Left renal cortex interstitium (tissue), 4 donors: ENCODE measurements at places on chromosomes 11 and 22. TPM values are rescaled to one million over a fixed set of nuclear protein-coding genes. Genes with fewer than 3 reads are reported as not detected.

DNA sequence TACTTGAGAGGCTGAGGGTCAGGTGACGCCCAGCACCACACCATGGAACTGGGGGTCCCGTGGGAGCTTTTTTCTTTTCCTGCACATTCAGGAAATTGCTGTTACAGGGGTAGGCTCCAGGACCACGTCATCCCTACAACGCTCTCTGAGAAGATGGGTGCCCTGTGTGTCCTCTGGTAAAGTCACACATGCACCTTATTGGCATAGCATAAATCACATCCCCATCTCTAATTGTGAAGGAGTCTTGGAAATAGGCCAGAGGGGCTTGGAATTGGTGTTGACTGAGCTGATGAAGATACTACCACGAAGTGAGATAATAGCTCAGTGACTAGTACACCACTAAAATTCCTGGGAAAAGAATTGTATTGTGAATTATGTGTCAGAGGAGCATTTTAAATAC is 57.6 kb downstream of the TNRC6B start:
- no peak for DNase-seq

GRCh38 chr11:133239575-133239974 is 292.7 kb downstream of the OPCML start:
- no peak for DNase-seq

The DGCR6 gene
- polyA plus RNA-seq: 8.5 TPM

DNA sequence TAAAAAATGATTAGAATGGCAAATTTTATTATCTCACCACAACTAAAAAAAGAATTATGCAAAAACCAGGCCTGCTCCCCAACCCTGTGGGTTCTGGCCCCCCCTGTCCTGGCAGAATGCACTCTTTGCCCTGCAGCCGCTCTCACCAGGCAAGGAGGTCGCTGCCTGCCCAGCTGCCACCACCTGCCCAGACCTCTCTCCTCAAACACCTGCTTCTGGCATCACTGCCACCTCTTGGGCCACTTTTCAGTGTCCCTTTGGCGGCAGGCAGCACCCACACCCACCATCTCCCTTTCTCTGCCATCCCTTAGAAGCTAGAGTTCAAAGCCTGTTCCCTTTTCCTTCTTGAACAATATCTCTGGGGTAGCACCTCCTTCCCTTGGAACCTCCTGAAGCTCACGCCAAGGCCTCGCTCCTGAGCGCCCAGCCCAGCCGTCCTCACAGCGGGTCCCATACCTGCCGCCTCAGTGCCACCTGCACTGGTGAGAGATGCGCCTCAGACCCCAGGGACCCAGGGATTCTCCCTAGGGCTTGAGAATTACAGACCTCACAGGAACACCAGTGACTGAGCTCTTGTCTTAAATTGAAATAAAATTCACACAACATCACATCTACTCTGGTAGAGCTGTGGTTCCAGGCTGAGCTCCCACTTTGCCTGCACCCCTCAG is 44.6 kb downstream of the SGSM3 start:
- DNase-seq: no peak

The TEX54 gene
- 0.33 TPM for polyA plus RNA-seq

GRCh38 chr22:32185821-32186220 is 19.1 kb downstream of the RFPL2 start:
- DNase-seq: no peak

The TIMM8B gene
- polyA plus RNA-seq: 65.0 TPM

The DDTL gene
- 13.6 TPM for polyA plus RNA-seq

- DNase-seq: no peak
Observed at GRCh38 chr11:130192845-130193267, 33.3 kb downstream of the ST14 start.

The INS gene
- polyA plus RNA-seq: not detected

DNA sequence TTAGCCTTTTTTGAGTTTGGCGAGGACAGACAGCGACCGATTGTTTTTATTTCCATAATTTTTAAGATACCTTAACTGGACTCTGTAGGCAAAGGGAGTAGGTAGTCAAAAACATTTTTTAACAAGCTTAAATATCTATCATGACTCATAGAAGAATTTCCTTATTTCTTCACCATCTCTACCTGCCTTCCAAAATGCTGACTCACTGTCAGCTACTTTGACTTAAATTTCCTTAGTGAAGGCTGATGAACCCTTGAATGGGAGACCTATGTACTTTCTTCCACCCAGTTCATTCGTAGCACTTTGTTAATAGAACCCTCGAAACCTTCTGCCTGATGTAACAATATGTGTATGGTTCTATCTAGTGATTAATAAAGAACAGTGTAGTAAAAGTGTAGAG is 1.1 kb upstream of the MTMR2 start:
- DNase-seq: no peak

DNA sequence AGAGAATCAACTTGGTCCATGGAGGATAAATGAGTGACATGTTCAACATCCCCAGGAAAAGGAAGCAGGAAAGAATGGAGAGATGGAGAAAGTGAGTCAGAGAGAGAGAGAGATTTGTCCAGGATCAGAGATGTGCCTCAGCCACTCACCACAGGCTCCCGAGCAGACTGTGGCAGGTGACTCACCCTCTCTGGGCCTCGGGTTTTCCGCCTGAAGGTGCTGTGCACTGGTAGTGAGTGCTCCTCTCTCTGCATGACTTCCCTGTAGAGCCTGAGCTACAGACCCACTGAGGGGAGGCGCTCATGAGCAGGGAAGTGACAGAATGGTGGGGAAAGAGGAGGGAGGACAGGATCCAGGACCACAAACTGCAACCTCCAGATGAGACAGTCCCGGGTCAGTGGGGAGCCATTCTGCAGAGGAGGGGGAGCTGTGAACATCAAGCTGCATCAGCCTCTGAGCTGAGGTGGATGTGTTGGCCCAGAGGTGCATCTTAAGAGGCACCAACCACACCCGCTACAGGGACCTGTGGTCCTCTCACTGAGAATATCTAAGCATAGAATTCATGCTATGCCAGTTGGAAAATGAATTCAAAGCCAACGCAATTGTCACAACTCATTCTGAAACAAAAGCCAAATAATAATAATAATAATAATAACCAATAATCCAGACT is 433.4 kb downstream of the BRD1 start:
- DNase-seq: no peak

DNA sequence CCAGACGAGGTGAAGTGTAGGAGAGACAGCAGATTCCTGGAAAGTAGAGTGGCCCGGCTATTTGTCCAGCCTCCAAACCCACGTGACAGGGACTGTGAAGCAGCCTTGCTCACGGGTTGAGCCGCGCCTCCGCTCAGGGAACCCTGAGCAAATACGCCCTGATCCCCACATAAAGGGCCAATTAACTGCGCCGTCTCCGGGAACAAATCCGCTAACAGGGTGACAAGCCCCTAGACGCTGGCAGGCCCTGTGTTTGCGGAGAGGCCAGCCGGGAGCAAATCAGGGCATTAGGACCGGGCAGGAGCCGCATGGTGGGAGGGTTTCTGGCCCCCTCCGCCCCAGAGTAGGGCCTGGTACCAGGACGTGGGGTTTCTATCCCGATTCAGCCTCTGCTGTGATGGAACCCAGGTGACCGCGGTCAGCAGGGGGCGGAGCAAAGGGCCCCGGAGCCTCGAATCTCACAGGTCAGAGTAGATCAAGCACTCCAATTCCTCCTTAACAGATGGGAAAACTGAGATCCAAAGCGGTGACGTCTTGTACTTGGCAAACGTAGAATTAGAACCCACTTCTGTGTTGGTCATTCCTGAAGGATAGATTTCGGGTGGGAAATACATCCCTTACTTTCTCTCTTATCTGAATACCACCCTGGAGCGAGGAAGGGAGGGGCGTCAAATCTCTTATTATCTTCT is 2.0 kb upstream of the ROBO3 start:
- DNase-seq: no peak

- no peak for DNase-seq
Observed at GRCh38 chr22:49268924-49269323, 558.7 kb downstream of the BRD1 start.

DNA sequence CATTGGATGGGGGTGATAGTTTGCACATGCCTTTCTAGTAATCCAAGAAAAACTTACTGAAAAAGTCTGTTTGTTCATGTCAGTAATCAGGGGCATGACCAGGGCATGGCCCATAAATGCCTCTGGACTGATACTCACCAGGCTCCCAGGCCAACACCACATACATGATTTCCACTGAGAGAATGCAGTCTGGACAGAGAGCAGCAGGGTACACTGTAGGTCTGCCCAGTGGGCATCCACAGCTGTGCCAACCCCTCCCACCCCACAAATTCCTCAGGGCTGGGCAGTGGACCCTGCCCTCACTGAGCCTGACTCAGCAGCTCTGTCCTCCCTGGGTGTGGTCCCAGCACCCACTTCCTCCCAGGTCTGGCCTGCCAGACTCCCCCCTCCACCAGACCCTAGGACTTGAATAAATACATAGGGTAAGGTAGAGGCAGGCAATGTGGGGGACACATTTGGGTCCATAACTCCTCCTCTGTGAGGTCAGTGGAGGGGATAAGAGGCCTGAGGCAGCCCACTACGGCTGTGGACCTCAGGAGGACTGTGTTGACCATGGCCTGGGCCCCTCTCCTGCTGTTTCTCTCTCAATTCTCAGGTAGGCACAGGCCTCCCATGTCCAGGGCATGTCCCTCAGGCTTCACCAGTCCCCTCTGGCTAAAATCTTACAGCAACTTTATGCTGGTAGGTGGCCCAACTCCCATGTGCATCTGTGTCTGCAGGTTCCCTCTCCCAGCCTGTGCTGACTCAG is 92.2 kb upstream of the TOP3B start:
- DNase-seq: no peak

The ETS1 gene
- polyA plus RNA-seq: 71.9 TPM

- DNase-seq: no peak
Observed at GRCh38 chr11:13717331-13717730, 48.9 kb downstream of the FAR1 start.

- no peak for DNase-seq
Observed at GRCh38 chr11:8091721-8092120, 10.7 kb downstream of the TUB start.

DNA sequence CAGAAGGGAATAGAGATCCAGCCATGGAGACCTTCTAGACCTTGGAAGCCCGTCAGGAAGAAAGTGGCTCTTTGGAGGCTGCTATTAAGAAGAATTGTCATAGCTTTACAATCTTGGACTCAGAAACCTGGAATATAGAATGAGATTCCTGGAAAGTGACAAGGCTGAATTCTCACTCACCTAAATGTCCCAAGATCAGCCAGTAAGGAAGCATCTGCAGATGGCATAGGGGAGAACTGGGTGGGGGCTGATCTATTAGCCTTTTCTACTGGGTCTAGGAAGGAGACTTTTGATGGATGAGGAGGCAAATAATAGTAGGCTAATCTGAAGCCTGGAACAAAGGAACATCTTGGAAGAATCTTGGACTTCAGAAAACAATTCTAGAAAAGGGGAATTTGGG is at the start of gene OR51G1:
OR51G1 (minus strand) TSS at position 101 of the 400 bp plus-strand sequence; CDS start at position 101, 0 bp downstream.
- no peak for DNase-seq

DNA sequence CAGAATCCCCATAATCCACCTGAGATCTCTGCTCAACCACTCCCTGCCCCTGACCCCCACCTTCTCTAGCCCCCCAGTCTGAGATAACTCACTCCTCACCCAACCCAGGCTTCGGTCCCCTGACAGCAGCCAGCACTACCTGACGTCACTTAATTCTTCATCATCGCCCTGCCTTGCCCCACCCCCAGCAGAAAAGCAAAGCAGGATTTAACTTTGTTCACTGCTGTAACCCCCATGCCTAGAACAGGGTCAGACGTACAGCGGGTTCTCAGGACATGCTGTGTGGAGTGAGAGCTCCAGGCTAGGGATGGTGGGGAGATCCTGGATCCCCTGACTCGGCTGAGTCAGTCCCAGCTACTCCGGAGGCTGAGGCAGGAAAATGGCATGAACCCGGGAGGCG is 45.8 kb downstream of the ELFN2 start:
- DNase-seq: no peak

The BBOX1 gene
- polyA plus RNA-seq: 56.1 TPM

DNA sequence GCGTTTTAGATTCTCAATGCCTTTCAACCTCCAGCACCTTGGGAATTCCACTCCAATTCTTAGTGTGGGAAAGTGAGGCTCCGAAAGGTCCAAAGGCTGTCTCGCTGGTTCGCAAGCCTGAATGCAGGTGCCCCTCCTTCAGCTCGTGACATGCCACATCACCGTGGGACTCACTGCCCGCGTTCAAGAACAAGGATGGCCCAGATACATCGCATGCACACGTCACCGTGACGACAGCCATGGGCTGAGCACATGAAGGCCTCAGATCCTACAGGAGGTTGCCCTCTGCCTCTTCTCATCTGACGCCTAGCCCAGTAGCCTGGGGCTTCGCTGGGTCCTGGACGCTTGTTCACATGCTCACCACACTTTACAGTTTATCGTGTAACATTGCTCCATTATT is 4.4 kb upstream of the LINC01488 start:
- DNase-seq: no peak

GRCh38 chr11:10002221-10002620 is 291.8 kb downstream of the SBF2 start:
- no peak for DNase-seq

The SOX10 gene
- 1.2 TPM for polyA plus RNA-seq

DNA sequence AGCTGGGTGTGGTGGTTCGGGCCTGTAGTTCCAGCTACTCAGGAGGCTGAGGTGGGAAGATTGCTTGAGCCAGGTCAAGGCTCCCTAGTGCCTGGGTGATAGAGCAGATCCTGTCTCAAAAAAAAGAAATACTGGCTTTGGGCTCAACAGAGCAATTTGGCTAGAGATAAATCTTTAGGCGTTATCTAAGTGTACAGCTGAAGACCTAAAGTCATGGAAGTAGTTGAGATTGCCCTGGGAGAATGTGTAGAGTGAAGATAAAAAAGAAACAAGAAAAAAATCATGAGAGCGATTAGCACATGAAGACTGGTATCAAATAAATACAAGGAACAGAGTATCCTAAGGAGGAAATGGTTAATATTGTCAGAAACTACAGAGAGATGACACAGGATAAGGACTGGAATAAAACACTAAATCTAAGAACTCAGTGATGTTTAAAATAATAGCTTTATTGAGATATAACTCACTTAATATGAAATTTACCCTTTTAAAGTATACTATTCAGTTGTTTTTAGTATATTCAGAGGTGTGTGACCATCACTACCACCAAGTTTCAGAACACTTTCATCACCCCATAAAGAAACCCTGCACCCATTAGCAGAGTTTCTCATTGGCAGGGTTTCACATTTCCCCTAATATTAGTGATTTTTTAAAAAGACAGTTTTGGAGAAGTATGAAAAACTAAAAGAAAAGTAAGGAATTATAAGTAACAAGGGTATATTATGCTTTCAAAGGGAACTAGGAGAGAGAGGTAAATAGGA is 20.7 kb downstream of the PIK3C2A start:
- no peak for DNase-seq

DNA sequence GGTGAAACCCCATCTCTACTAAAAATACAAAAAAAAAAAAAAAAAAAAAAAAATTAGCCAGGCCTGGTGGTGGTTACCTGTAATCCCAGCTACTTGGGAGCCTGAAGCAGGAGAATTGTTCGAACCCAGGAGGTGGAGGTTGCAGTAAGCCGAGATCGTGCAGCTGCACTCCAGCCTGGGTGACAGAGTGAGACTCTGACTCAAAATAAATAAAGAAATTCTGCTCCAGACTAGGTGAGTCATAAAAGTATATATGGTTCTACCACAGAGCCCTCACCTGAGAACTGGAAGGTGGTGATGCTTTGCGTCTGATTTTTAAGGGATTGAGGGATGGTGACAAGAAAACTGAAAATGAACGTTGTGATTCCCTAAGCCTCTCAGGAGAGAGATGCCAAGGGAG is 58.4 kb downstream of the NTM start:
- DNase-seq: no peak
